ENCODE measurements at places on chromosomes 13 and 19.

GRCh38 chr13:47420020-47420419, 523.2 kb upstream of the HTR2A start:
- no peak for DNase-seq

- DNase-seq: peak; percentile 95
Observed at GRCh38 chr19:20661150-20661819, at the start of gene ZNF626. Gene ZNF626, minus strand, starts transcription at chr19:20661571. Its CDS starts 125 bp downstream, at chr19:20661446.

DNA sequence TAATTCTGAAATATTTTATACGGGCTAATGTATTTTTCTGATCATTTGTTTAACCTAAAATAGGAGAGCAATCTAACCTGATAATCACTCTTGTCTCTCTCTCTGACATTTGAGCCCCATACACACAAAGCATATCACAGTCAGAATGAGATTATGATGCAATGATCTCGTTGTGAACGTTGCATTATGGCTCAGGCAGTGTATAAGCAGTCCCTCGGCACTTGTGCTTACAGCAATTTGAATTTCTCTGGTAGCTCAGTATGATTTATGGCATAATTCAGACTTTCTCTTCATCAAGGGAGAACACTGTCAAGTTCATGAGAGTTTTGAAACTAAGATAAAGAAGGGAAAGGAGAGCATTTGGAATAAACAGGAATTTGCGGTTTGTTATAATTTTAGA, 256.1 kb downstream of the DACH1 start:
- no peak for DNase-seq

DNA sequence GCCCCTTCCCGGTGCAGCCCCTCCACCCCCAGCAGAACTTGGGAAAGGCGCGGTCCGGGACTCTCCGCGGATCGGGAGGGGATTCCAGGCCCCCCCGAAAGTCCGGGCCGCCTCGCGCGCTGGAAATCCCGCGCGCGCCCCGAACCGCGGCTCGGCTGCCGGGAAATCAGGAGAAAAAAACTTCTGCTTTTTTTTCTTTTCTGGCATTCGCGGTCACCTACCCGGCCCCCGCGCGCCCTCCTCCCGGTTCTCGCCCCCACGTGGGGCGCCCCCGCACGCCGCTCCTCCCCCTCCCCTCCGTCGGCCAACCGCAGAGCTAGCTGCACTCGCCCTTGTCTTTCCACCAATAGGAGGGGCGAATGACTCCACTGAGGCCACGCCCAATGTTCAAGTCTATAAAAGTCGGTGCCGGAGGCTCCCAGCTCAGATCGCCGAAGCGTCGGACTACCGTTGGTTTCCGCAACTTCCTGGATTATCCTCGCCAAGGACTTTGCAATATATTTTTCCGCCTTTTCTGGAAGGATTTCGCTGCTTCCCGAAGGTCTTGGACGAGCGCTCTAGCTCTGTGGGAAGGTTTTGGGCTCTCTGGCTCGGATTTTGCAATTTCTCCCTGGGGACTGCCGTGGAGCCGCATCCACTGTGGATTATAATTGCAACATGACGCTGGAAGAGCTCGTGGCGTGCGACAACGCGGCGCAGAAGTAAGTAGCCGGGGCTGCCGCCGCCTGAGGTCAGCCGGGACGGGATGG, at the start of gene GADD45B:
Gene GADD45B (plus strand): TSS at position 426 of the 749 bp plus-strand sequence. CDS start 232 bp downstream, at position 658.
- peak; percentile 96 for DNase-seq

- DNase-seq: no peak
Observed at GRCh38 chr13:55534306-55534705, 1606.4 kb upstream of the PRR20A start.

DNA sequence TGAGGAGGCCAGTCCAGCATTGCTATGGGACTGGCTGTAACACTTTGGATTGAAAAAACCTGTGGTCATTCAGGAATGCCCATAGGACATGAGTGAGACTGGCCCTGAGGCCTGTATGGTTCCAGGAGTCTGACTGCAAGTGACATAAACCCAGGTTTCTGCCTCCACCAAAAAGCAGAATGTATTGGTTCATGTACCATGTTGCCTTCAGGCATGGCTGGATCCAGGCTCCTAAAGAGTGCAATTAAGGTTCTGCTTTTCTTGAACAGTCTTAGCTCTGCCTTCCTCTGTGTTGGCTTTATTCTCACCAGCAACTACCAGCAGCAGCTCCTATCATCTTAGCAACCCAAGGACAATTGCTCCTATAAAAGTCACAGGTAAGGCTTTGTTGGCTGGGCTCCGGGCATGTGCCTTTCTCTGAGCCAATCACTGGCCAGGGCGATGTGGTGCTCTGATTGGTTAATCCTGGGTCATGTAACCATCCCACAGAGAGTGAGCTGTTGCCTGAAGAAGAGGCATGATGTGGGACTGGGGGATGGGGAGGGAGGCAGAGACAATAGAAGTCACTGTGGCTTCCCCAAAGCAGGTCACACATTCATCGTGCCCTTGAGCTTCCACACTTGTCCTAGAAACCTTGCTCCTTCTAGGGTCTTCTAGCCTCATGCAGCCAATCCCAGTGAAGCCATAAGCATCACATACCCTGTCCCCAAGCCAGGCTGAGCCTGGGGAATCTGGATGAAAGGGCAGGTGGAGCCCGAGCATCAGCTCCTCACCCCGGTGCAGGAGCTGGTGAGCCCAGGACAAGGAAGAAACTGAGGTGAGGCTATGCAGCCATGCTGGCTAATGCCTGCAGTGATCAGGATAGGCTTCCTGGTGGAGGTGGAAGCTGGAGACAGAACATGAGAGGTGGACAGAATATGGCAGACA, 123.9 kb downstream of the URI1 start:
- DNase-seq: no peak

DNA sequence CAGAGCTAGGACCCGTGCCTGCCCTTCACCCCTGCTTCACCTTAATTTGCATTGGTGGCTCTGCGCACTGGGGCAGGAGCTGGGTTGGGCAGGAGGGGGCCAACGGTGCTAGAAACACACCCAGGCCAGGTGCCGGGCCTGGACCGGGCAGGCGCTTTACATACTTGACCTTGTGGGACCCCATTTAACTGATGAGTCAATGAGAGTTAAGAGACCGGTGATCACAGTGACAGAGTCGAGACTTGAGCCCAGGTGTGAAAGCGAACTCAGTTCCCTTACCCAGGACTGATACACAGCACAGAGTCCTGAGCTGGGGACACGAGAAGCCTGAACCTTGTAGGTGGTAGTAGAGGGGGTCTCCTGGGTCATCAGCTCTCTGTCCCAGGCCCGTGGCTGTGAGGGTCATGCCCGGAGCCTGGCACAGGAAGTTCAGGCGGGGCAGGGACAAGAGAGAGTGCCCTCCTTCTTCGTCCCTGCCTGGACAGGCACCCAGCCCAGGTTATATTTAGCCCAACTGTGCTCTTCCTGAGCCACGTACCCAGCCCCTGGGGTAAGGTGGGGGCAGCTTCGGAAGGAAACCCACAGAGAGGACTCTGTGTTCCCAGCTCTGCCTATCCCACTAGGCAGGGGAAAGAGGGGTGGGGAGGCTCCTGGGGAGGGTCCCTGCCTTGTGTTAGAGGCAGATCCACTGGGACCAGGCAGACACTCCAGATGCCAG, 1.9 kb downstream of the PRX start:
- no peak for DNase-seq

- DNase-seq: no peak
Observed at GRCh38 chr13:85520445-85520844, 278.8 kb downstream of the SLITRK6 start.

DNA sequence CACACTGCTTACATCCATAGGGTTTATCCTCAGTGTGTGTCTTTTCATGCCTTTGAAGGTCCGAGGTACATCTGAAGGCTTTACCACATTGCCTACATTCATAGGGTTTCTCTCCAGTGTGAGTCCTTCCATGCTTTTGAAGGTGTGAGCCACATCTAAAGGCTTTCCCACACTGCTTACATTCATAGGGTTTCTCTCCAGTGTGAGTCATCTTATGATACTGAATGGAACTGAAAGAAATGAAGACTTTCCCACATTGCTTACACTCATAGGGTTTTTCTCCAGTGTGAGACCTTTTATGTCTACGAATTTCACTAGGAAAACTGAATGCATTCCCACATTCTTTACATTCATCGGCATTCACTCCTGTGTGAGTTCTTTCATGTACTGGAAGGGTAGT, 7.1 kb downstream of the ZNF20 start:
- no peak for DNase-seq

- DNase-seq: no peak
Observed at GRCh38 chr13:42984691-42985090, 7.3 kb downstream of the EPSTI1 start.

GRCh38 chr19:31693131-31693932, 344.1 kb upstream of the TSHZ3 start:
- DNase-seq: no peak

DNA sequence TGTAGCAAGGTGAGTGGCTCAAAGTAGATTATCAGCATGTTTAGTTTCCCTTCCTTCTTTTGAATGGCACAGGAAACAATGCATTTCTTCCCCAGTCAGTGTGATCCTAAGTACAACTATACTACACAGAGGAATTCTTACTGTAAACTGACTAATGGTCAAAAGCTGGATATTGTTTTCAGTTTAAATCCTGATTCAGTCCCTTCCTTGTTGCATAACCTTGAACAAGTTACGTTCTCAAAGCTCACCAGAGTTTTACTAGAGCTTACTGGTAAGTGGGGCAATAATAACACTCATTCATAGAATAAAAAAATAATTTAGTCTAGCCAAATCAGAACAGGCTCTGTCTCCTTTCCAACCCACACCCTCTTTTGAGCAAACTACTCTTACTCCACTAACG, 180.1 kb downstream of the POSTN start:
- no peak for DNase-seq

Data from GM04504 (cell line).